ENCODE measurements at places on chromosomes 3 and 15. TPM values are rescaled to one million over a fixed set of nuclear protein-coding genes. Genes with fewer than 3 reads are reported as not detected.

GRCh38 chr15:74314795-74315438, 52.5 kb downstream of the CYP11A1 start:
- H3K4me3 ChIP-seq, result no peak overlapping the region
- no peaks in the 10 kb centered on the region for H3K27me3 ChIP-seq
- H3K27ac ChIP-seq, result no peak overlapping the region
- peak; percentile 65 for DNase-seq
- peaks cover 21% of the 10 kb centered on the region for H3K4me1 ChIP-seq

Gene SLCO3A1
- total RNA-seq, result 7.7 TPM

DNA sequence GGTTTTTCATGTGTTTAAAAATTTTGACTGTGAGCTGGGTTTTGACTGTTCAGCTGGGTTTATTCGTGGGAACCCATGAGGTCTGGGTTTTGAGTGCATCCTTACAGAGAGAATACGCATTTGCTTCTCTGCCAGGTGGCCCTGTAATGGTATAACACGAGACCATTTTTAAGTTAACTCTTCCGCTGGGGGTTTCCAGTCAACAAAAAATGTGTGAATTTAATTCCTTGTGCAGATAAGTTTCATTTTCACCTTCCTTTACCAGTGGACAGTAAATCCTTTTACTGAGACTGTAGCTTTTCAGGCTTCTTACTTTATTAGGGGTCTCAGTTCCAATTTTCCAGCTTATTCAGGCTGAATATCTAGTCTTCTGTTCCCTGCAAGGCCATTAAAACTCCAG, 149.6 kb downstream of the OPA1 start:
- H3K36me3 ChIP-seq, result no peaks in the 10 kb centered on the region
- H3K4me3 ChIP-seq, result no peak overlapping the region
- no peak overlapping the region for H3K27ac ChIP-seq
- H3K4me1 ChIP-seq, result no peaks in the 10 kb centered on the region
- no peak for DNase-seq

- H3K4me3 ChIP-seq, result peak overlapping the region; percentile 51
- no peaks in the 10 kb centered on the region for H3K36me3 ChIP-seq
- H3K27ac ChIP-seq, result peak overlapping the region; percentile 52
- H3K27me3 ChIP-seq, result no peaks in the 10 kb centered on the region
- peaks cover 2% of the 10 kb centered on the region for H3K4me1 ChIP-seq
- peak; percentile 20 for DNase-seq
Observed at GRCh38 chr3:175672119-175672689, 813.1 kb downstream of the NAALADL2 start.

GRCh38 chr3:59802045-59802444, 752.2 kb upstream of the CFAP20DC start:
- no peaks in the 10 kb centered on the region for H3K27me3 ChIP-seq
- H3K36me3 ChIP-seq, result no peaks in the 10 kb centered on the region
- H3K4me1 ChIP-seq, result no peaks in the 10 kb centered on the region
- H3K27ac ChIP-seq, result no peak overlapping the region

DNA sequence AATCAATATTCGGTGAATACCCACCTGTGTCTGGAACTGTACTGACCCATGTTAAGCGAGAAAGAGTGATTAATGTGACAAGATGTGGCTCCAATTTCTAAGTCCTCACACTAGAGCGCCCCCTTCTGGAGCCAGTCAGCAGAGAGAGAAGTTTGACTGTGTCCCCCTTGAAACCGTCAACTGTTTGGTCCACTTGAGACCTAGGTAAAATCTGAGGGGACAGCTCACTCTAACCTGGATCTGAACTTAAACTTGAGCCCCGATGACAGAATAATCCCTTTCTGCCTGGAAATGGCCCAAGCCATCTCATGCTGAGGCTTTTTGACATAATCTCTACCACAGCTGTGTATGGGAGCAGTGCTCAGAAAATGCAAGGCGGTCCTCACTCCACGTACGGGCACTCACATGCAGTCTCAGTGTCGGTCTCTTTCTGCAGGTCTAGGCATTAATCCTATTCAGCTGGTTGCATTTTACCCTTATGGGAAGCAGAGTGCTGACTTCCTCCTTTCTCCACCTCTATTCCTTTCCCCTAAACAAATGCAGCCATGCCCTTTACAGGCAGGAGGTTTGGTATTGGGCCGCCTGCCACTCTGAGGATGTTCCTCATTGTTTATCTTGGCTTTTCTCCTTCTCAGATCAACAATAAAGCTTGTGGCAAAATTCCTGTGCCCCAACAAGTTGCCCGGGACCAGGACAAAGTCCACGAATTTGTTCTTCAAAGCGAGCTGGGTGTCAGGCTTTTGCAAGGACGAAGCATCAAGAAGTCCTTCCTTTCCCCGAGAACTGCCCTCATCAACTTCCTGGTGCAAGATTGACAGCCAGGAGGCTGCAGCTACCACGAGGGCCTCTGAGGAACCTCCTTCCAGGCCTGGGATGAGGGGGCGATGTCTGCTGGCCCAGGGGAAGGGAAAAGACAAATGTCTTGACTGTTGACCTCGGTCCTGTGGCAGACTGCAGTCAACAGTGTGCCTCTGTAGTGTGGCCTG, 47.5 kb upstream of the LIMD1 start:
- H3K4me3 ChIP-seq, result no peak overlapping the region
- H3K4me1 ChIP-seq, result peaks cover 45% of the 10 kb centered on the region
- H3K27ac ChIP-seq, result peak overlapping the region; percentile 15

GRCh38 chr3:160302806-160303205, 77.6 kb downstream of the C3orf80 start:
- no peaks in the 10 kb centered on the region for H3K4me1 ChIP-seq
- no peaks in the 10 kb centered on the region for H3K36me3 ChIP-seq
- DNase-seq, result no peak
- no peaks in the 10 kb centered on the region for H3K27me3 ChIP-seq
- H3K27ac ChIP-seq, result no peak overlapping the region

Gene MORF4L1
- total RNA-seq, result 345 TPM

DNA sequence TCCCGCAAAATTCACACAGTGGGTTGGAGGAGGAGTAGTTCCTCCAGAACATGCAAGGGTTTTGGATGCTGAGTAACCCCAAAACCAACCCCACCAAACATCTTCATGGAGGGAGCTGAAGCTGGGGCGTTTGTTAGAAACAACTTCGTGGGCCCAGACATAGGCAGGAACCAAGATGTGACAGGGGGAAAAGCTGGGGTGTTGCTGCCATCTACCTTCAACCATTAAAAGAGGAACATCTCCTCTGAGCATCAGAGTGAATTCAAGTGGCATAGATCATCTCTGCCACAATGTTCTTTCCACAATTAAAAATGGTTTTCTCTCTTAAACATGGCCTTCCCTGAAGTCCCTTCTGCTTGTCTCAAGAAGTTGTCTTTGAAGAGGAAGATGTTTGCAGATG, 20.5 kb downstream of the SIDT1 start:
- H3K27ac ChIP-seq, result no peak overlapping the region
- no peaks in the 10 kb centered on the region for H3K27me3 ChIP-seq
- no peaks in the 10 kb centered on the region for H3K36me3 ChIP-seq
- H3K4me1 ChIP-seq, result no peaks in the 10 kb centered on the region

DNA sequence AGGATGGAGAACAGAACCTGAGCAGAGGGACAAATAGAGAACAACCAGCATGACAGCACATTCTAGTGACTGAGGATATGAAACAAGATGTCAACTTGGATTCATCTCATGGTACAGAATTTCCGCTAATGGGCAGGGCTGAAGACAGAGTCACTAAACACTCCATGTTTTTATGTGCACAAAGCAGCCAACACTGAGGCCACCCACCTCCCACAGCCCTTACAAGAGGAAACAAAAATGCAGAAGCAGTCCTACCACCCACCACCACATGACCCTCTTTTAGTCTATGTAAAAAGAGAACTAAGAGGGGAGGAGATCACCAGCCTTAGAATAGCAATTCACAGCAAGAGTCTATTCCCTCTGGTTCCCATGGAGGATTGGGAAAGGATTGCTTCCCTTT, 131.4 kb upstream of the UBE2E2 start:
- no peaks in the 10 kb centered on the region for H3K4me1 ChIP-seq
- no peaks in the 10 kb centered on the region for H3K36me3 ChIP-seq
- no peak for DNase-seq
- no peaks in the 10 kb centered on the region for H3K27me3 ChIP-seq
- no peak overlapping the region for H3K27ac ChIP-seq

Gene FOXL2
- under 0.01 TPM for total RNA-seq

- peak; percentile 80 for DNase-seq
- H3K4me1 ChIP-seq, result peaks cover 4% of the 10 kb centered on the region
- H3K36me3 ChIP-seq, result no peaks in the 10 kb centered on the region
- H3K27ac ChIP-seq, result no peak overlapping the region
- no peak overlapping the region for H3K4me3 ChIP-seq
- H3K27me3 ChIP-seq, result no peaks in the 10 kb centered on the region
Observed at GRCh38 chr3:141482245-141482922, 4.4 kb upstream of the RASA2 start.

GRCh38 chr3:65963787-65964677, 74.7 kb downstream of the MAGI1 start:
- H3K4me1 ChIP-seq, result peaks cover 5% of the 10 kb centered on the region
- no peak overlapping the region for H3K4me3 ChIP-seq
- no peak overlapping the region for H3K27ac ChIP-seq
- no peaks in the 10 kb centered on the region for H3K36me3 ChIP-seq

DNA sequence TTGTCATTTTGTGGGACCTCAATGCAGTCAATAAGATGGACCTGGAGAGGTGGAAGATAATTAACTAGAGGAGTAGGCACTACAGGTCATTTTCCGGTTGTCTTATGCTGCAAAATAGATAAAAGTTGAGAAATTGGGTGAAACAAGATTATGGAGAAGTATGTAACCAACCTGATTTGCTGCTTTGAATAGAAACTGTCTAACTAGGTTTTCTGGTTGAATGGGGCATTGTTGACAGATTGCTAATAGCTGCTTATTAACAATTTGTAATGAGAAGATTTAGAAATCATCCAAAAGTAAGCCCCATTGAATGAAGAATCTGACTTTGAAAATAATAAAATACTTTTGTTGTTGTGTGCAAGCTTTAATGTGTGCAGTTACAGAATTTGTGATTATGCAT, 26.2 kb downstream of the PIAS1 start:
- no peak for DNase-seq
- H3K36me3 ChIP-seq, result no peaks in the 10 kb centered on the region
- no peak overlapping the region for H3K4me3 ChIP-seq
- no peaks in the 10 kb centered on the region for H3K4me1 ChIP-seq
- no peaks in the 10 kb centered on the region for H3K27me3 ChIP-seq
- H3K27ac ChIP-seq, result no peak overlapping the region

Gene CKMT1B
- not detected for total RNA-seq

Measured in fibroblast of lung (primary cell).